ENCODE measurements at places on chromosomes 7 and 10.

GRCh38 chr7:84547331-84547730 lies 352.7 kb upstream of the SEMA3A start:
- no peak for DNase-seq

GRCh38 chr10:80172896-80173295 lies 32.4 kb downstream of the ANXA11 start:
- no peak for DNase-seq

GRCh38 chr10:77638321-77639101 lies 903 bp upstream of the KCNMA1 start:
- no peak for DNase-seq

DNA sequence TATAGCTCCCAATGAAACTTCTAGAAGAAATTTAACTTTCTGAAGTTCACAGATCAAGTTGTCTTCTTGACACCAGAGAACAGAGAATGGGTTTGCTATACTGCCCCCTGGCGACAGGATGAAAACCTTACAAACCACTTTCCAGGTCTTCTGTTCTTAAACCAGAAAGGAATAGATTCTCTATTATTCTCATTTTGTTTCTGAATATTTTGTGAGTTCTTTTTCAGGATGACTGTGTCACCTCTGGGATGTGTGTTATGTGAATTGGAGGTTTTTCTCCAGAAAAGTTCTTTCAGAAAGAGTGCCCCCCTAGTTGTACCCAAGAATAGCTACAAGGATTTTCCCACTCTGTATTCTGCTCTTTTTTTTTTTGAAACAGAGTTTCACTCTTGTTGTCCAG lies 6.3 kb downstream of the IFT22 start:
- DNase-seq, result no peak

GRCh38 chr10:34526758-34527730 lies 288.1 kb downstream of the PARD3 start:
- DNase-seq, result no peak

- no peak for DNase-seq
These were observed 545.3 kb downstream of the LRMDA start for GRCh38 chr10:75976681-75977080.

- no peak for DNase-seq
These were observed 18.6 kb upstream of the GOT1 start for GRCh38 chr10:99449023-99449422.

- DNase-seq, result peak; percentile 53
These were observed 40.9 kb upstream of the FRMD4A start for GRCh38 chr10:14371581-14371980.

GRCh38 chr10:3887404-3887803 lies 102.4 kb upstream of the KLF6 start:
- no peak for DNase-seq

GRCh38 chr10:86711513-86712316 lies 43.4 kb downstream of the LDB3 start:
- no peak for DNase-seq

GRCh38 chr7:132080967-132081668 lies 495.2 kb downstream of the PLXNA4 start:
- DNase-seq, result no peak

GRCh38 chr7:9242636-9243035 lies 809.2 kb downstream of the NXPH1 start:
- no peak for DNase-seq

DNA sequence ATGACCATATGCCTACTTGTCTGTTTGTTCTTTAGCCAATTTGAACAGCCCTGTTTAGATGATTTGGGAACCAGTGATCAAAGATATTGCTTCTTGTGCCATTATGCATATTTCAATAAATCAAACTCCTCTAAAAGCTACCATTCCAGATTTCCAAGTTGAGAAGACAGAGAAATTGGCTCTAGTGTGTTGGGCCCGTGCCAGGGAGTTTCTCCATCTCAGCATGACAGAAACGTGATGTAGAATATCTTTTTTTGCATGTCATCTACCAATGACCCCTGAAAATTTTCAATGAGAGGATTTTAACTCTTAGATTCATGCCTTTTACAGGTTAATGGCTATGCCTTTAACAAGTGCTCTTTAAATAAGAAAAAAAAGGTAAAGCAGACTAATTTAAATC lies 50.7 kb upstream of the CABCOCO1 start:
- no peak for DNase-seq

DNA sequence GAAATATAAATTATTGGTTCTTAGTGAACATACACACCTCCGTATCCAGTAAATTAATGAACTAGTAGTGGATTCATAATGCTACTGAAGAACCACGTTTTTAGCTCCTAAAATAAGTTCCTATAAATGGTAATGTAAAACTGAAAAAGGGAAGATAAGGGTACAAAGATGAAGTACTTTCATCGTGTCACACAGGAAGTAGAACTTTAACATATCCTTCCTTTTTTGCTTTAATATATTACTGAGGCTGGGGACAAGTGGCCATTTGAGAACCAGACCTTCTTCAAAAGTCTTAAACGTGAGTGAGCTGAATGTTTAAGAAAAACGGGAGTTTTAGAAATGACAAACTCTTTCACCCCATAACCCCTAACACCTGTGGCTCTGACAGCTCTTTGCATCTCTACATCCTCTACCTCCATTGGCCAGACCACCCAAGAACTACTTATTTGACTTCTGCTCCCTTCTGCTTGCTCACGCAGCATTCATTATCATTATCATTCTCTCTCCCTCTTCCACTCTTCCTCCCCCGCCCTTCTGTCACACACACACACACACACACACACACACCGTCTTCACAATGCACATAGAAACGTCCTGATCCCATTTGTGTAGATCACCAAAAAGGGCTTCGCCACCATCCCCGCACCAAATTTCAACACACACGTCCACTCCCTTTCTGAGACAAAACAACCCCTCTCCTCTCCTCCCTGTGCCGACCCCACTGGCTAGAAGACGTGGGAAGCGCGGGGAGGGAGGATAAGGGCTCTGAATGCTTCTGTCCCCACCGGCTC lies 677 bp downstream of the SKAP2 start:
- DNase-seq, result peak; percentile 31

DNA sequence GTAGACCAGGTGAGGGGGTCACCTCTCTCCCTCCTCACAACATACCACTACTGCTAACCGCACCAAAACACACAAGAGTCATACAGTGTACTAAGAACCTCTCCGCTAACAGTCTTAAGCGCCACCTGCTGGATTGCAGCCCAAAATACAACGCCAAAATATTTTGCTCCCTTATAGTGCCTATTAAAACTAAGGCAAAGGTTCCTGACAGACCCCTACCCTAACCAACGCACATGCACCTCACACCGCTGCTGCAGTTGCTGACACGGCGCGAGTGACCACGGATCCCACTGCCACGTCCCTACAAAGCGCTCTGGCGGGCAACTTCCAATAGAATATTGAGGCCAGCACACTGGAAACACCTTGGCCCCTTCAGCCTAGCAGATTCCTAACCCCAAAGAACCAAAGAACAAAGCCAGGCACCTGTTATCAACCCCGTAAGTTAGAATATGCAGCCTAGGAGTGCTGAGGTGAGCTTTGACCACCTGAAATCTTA lies 563.6 kb upstream of the SEMA3D start:
- DNase-seq, result no peak

- no peak for DNase-seq
These were observed 798.7 kb downstream of the IPMK start for GRCh38 chr10:57468894-57469432.

- no peak for DNase-seq
These were observed 336.7 kb upstream of the KLF6 start for GRCh38 chr10:4121502-4122380.

DNA sequence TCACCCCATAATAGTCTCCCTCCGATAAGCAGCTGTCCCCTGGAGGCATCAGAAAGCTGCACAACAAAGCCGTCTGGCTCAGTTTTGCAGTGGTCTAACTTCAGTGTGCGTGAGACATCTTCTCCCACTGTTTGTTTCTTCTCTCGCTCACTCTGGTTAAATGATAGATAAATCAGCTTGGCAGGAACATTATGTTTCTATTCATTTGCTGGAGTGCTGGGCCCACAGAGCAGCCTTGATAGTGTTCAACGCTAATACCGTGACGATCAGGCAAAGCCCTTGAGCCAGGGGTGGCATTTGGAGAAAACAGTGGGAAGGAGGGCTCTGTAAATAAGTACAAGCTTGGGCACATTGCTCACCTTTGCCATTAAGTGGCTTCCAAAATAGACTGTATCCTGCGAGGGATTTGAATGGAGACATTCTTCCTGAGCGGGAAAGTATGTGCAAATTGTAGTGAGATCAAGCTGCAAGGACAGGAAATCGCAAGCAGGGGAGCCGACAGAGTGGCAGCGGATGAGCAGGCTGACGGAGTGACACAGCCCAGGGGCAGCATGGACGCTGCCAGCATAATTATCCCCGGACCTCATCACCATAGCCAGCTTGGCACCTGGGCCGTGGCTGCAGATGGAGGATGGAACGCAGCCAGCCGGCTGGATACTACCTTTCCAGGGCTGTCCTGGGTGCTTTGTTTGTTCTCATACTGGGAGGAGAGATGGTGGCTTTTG lies 256.8 kb upstream of the FZD8 start:
- DNase-seq, result no peak

DNA sequence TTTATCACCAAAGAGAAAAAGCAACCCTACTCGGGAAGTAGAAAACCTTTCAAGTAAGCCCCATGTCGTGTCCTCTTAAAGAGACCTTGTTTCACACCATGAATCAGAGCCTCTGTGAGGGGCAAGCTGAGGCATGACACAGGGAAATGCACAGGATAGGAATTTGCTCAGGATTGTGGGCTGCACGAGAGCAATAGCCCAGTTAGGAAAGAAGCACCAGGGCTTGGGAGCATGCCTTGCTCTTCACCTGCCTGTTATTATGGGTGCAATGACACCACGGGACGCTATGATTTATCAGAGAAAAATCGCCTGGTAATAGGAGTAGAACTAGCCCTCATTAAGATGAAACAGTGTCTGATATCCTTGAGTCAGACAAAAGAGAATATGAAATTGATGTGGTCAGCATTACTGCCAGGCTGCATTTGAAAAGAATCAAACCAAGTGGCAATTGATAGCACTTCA lies 562.9 kb upstream of the NRP1 start:
- DNase-seq, result no peak

- no peak for DNase-seq
These were observed 8.9 kb upstream of the ZNF777 start for GRCh38 chr7:149469806-149470205.

DNA sequence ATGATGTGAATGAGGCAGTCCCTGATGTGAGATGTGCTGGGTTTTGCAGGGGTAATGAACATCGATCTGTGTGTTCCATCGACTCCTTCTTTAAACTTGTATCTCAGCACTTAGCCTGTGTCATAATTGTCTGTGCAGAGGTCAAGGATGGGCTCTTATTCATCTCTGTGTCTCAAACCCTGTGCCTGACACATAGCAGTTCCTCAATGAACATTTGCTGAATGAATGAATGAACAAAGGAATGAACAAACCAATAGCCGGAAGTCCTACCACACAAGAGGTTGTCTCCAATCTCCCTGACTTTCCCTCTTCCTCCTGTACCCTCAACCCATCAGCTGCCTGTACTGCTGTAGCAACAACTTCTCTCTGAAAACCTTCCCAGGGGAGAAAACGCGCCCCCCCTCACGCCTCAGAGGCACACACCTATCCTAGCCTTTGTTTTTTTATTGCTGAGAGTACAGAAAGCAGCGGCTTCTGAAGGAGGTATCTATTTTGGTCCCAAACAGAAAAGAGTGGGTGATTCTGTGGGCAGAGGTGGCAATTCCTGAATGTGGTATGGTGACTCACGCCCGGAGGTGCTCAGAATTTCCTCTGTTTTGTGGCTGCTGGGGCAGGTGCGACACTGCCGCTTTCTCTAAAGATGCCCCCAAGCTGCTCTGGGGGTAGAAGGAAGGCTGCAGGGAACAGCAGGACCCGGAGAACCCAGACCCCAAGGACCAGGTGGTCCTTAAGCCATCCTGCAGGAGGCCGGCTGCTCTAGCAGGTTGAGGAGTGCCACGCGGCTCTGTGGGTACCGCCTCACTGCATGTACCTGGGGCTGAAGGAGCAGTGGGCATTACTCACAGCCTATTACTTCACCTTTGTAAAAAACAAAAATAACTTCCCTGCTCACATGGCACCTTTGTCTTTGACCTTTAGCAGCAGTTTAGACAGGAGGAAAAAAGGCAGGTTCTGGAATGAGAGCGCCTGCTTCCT lies 9.6 kb downstream of the IL2RA start:
- no peak for DNase-seq

- DNase-seq, result no peak
These were observed 192.4 kb upstream of the SH2B2 start for GRCh38 chr7:102094316-102094650.

GRCh38 chr10:106816318-106817085 lies 348.0 kb downstream of the SORCS1 start:
- no peak for DNase-seq

DNA sequence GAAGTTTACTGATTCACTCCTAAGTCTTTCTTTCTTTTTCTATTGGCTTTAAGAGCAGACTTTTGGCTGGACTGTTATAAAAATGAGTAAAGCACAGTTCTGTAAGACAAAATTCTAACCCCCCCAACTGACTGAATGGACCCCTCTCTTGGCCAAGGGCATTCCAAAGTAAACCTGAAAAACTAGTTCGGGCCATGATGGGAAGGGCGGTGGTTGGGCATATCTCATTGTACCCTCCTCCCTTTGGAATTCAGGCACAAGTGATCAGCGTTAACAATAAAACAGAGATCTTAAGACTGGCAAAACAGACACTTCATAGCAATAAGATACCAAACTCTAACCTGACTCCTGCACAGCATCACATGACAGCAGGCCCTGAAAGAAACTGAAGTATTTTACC lies 6.1 kb upstream of the KIF20B start:
- DNase-seq, result no peak

DNA sequence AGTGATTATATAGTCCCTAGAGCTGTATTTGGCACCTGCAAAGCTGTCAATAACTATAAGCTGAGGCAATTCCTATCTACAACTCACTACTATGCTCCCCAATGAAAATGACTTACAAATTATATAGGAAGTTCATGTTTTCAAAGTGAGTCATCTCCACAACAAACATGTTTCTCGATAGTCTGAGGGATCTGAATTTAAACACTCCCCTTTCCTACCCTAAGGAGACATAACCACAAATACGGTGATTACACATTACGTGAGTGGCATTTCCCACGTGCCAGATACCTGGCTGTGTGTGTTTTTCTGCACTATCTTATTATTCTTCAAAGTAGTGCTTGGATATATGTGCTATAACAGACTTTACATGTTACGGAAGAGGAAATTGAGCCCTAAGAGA lies 122.5 kb upstream of the C1QL3 start:
- DNase-seq, result no peak

DNA sequence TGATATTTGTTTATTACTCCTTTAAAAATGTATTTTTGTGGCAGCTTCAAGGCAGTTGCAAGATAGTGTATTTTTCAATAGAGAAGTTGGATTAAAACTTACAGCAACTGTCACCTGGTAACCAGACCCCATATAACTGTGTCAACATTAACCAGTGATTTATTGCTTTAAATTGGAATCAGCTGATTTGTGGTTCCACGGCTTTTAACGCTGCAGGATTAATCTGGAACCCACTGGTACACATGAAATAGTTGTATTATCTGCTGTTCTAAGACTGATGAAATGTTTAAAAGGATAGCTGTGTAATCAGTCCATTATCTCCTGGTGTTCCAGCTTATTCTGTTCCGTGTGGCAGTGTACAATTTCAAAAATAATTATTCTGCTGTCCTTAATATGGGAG lies 180.2 kb downstream of the CELF2 start:
- no peak for DNase-seq

Measured in DMS 273 treated with DMSO at 0.1 percent for 48 hours (cell line).